ENCODE measurements at places on chromosomes 1 and 21. TPM values are rescaled to one million over a fixed set of nuclear protein-coding genes. Genes with fewer than 3 reads are reported as not detected.

Gene IL20
- total RNA-seq, result not detected

Gene TPTE
- not detected for total RNA-seq

Gene MAP10
- 8.2 TPM for total RNA-seq

Gene RHEX
- total RNA-seq, result not detected

Gene VWA5B1
- total RNA-seq, result not detected

Gene S1PR1
- total RNA-seq, result not detected

Gene SLC5A9
- total RNA-seq, result not detected

Gene PAPPA2
- not detected for total RNA-seq

Gene PTGFRN
- not detected for total RNA-seq

Gene MIXL1
- 20.8 TPM for total RNA-seq

Gene FCGR2B
- total RNA-seq, result 523 TPM

Gene ZNF683
- total RNA-seq, result not detected

Gene CACNA1S
- total RNA-seq, result not detected
